Activated T-cell treated with anti-CD3 and anti-CD28 coated beads, Interleukin-2, amount 50 U/mL, for 72 hours (primary cell): ENCODE measurements at places on chromosomes 6 and 20.
A peak's percentile ranks its signal among the peaks of the same experiment; 100 is the strongest.

GRCh38 chr20:10644458-10645204, 29.2 kb downstream of the JAG1 start:
- no peak for DNase-seq
- H3K36me3 ChIP-seq, result no peaks in the 10 kb centered on the region
- no peak overlapping the region for H3K4me3 ChIP-seq
- H3K27ac ChIP-seq, result no peak overlapping the region
- peaks cover 6% of the 10 kb centered on the region for H3K4me1 ChIP-seq

- peaks cover 51% of the 10 kb centered on the region for H3K4me1 ChIP-seq
- no peaks in the 10 kb centered on the region for H3K27me3 ChIP-seq
- peak within 1 kb of the TSS; percentile 95 for H3K4me3 ChIP-seq
- DNase-seq, result no peak
- H3K36me3 ChIP-seq, result peaks cover 24% of the 10 kb centered on the region
These were observed at the start of gene HIVEP1 for GRCh38 chr6:12012038-12012557. HIVEP1 (plus strand) TSS chr6:12012312; CDS start chr6:12015629, 3,317 bp downstream.

DNA sequence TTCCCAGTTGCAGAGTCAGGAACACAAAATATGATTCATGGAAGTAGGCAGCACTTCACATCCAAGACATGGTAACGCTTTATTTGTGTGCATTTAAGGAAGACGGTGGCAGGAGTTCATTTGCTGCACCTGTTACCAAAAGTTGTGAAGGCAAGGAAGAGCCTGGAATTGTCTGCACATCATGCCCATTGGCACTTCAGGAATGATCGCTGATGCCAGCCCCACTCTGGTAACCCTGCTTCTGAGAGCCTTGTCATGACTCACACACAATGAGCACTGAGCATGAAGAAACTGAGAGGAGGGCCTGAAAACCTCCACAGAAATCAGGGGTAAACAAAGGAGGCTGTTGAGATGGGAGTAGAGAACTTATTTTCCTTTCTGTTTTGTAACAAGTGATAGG, 181.1 kb downstream of the RPS12 start:
- no peak overlapping the region for H3K27ac ChIP-seq
- H3K4me3 ChIP-seq, result no peak overlapping the region
- H3K27me3 ChIP-seq, result peaks cover 11% of the 10 kb centered on the region

DNA sequence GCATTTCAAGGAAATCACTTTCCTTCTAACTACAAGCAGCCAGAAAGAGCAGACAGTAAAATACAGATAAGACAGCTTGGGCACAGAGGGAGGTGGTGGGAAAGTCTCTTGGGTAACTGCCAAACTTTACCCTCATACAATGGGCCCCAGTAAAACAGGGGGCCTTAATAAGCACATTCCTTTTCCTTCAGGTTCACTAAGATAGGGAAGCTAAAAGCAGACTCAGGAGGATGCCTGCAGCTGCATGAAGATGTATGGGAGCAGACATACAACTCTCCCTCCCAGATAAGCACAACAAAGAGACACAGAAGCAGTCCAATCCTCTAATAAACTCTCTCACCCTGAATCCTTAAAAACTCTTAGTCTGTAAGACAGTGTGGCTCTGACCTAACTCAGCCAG, 49.0 kb downstream of the SIM1 start:
- H3K4me1 ChIP-seq, result no peaks in the 10 kb centered on the region
- DNase-seq, result no peak
- no peak overlapping the region for H3K27ac ChIP-seq
- H3K4me3 ChIP-seq, result no peak overlapping the region
- no peaks in the 10 kb centered on the region for H3K36me3 ChIP-seq

DNA sequence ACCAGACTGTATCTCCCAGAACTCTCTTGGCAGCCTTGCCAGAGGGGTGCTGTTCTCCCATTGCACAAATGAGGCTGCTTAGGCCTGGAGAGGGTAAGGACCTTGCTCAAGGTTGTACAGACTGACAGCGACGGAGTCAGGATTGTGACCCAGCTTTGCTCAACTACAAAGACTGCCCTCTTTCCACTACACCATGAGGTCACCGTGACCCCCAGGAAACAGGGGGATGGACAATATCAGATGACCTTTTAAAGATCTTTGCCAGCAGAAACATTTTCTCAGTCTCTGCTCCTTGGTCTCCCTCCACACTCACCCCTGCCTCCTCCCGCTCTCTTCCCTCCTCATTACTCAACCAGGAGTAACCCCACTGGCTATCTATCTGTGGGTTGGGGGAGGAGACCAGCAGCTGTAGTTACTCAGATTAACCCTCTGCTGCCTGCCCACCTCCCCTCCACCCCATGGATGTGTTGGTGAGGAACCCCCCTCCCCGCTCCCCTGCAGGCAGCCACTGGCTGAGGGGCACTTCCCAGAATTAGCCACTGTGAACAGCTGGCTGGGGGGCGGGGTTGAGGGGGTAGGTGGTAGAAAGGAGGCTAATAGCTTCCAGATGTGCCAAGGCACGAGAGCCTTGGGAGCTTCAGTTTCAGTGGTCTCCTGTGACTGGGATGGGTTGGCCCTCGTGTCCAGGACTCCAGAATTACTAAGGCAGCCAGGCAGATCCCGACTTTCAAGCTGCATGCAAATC, 26.9 kb upstream of the MRPS18A start:
- no peak for DNase-seq
- no peak overlapping the region for H3K4me3 ChIP-seq
- no peaks in the 10 kb centered on the region for H3K36me3 ChIP-seq
- no peak overlapping the region for H3K27ac ChIP-seq
- peaks cover 19% of the 10 kb centered on the region for H3K27me3 ChIP-seq

DNA sequence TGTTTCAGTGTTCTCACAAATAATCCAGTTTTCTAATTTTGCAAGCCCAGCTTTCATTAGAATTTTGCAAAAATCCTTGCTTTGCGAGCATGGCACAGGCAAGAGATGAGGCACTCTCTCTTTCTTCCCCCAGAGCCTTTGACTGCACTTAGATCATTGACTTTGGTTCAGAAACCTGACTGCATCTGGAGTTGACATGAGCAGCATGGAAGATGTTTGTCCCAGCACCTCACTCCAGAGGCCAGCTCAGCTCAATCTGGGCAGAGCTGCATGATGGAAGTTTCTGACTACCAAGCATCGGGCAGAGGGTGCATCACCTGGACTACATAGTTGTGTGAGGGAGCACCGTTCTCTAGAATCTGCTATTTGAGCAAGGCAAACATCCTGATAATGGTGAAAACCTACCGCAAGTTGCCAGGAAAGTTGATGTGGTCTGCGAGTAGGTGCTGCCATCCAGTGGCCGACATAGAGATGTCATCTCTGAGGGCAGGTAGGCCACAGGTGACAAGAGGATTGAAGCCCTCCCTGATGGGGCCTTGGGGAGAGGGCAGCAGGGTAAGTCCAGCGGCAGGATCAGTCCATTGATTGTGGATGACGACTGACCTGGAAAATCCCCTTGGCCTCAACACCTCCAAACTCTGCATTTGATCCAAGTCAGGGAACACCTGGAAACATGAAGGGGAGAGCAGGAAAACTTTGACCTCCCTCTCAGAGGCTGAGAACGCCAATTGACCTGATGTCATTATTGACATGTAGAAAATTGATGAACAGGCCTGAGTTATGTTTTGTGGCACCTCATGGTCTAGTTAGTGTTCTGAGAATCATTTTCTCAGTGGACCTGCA, 3.8 kb upstream of the LPA start:
- H3K27me3 ChIP-seq, result peaks cover 19% of the 10 kb centered on the region
- DNase-seq, result peak; percentile 30
- H3K4me1 ChIP-seq, result no peaks in the 10 kb centered on the region

GRCh38 chr6:170147832-170148708, 142.8 kb downstream of the DLL1 start:
- H3K36me3 ChIP-seq, result peaks cover 11% of the 10 kb centered on the region
- peaks cover 18% of the 10 kb centered on the region for H3K27me3 ChIP-seq
- peak; percentile 72 for DNase-seq
- peak overlapping the region; percentile 85 for H3K27ac ChIP-seq
- peak overlapping the region; percentile 77 for H3K4me3 ChIP-seq

GRCh38 chr20:38272961-38273360, 12.4 kb upstream of the KIAA1755 start:
- no peak overlapping the region for H3K27ac ChIP-seq
- H3K4me1 ChIP-seq, result no peaks in the 10 kb centered on the region
- no peak for DNase-seq
- no peaks in the 10 kb centered on the region for H3K36me3 ChIP-seq
- peaks cover 9% of the 10 kb centered on the region for H3K27me3 ChIP-seq

DNA sequence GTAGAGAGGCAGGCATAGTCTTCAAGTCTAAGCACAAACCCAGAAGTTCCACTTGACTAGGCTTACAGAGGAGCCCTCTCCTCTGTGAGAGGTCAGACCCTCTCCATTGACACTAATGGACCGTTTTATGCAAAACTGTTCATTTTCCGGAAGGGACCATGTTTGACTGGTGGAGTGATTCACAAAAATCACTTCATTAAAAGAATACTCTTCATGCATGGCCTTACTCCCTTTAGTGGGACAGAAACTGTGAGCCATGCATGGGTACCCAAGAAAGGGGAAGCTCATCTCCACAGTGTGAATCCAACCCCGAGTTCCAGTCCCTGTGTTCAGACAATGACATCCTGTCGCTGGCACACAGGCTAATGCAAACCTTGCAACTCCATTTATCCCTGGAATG, 63.2 kb downstream of the OLIG3 start:
- H3K27me3 ChIP-seq, result no peaks in the 10 kb centered on the region
- H3K4me3 ChIP-seq, result no peak overlapping the region
- H3K36me3 ChIP-seq, result no peaks in the 10 kb centered on the region
- no peak overlapping the region for H3K27ac ChIP-seq
- H3K4me1 ChIP-seq, result peaks cover 1% of the 10 kb centered on the region

DNA sequence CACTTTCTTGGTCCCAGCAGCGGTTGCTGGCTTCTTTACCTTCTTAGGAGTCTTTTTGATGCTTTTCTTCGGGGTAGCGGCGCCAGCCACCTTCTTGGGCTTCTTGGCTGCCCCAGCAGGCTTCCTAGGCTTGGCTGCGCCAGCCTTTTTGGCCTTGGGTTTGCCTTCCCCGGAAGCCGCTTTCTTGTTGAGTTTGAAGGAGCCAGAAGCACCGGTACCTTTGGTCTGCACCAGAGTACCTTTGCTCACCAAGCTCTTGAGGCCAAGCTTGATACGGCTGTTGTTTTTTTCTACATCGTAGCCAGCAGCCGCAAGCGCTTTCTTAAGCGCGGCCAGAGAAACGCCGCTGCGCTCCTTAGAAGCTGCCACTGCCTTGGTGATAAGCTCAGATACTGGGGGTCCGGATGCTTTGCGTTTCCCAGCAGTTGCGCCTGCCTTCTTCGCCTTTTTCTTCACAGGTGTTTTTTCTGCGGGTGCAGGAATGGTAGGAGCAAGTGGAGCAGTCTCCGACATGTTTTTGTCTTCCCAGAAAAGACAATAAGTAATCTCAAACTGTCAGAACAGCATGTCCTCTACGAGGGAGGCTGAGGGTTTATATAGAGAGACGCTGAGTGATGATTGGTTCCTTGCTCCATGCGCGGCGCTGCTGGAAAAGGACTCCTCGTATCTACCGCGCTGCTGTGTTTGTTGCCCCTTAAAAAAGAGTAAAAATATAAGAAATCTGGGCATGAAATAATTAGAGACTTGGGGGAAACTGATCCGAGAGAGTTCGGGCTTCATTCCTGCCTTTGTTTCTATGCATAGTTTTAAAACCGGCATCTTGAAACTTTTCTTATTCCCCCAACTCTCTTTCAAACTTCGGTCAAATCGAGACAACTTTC, 130.3 kb upstream of the BTN3A2 start:
- DNase-seq, result peak; percentile 83
- H3K27ac ChIP-seq, result peak overlapping the region; percentile 100
- H3K36me3 ChIP-seq, result no peaks in the 10 kb centered on the region
- H3K4me3 ChIP-seq, result peak overlapping the region; percentile 100
- H3K4me1 ChIP-seq, result peaks cover 44% of the 10 kb centered on the region

DNA sequence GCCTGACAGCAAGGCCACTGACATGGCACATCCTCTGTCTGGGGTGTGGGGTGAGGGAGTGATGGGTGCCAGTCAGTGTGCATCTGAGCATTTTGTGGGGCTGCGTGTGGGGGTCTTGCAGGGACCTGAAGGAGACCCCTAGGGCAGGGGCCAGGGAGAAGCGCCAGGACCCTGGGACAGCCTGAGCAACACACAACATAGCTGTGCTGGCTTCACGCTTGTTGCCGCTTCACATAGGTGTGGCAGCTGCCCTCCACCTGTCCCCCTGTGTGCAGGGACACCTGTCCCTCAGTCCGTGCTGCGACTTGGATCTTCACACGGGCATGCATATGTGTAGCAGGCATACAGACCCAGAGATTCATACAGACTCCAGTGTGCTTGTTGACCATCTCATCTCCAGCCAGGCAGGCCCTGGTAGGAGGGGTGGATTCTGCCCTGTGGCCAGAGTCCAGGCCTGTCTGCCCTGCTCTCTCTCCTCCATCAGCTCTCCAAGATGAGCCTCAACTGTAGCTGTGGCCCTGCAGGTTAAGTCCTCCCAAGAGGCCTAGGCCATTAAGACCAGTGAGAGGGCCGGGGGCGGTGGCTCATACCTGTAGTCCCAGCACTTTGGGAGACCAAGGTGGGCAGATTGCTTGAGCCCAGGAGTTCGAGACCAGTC, 3.2 kb upstream of the NPBWR2 start:
- H3K36me3 ChIP-seq, result no peaks in the 10 kb centered on the region
- no peaks in the 10 kb centered on the region for H3K4me1 ChIP-seq
- H3K27me3 ChIP-seq, result no peaks in the 10 kb centered on the region
- no peak overlapping the region for H3K27ac ChIP-seq
- no peak for DNase-seq
- no peak overlapping the region for H3K4me3 ChIP-seq

DNA sequence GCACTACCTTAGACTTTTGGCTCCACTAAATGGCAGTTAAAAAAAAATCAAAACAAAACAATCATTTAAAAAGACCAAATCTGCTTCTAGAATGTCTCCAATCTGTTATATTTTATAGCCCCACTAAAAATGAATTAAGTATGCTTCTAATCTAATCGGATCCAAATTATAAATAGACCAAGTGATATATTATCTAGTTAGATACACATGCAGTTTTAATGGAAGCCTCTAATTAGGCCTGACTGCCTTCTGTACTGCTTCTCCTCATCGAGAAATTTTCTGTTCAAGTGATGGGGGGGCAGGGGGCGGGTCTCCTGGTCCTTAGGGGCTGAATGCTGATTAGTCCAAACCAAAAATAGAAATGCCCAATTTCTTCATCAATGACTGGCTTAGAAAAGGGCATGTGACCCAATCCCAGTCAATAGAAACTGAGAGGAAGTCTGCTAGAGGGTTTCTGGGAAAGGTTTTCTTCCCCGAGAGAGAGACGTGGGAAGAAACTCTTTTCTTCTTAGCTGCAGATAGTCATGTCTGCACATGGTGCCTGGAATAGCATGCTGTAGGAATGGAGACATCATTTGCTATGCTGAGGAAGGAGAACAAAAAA, 6.9 kb downstream of the SESN1 start:
- no peak overlapping the region for H3K27ac ChIP-seq
- H3K4me1 ChIP-seq, result peaks cover 30% of the 10 kb centered on the region
- H3K36me3 ChIP-seq, result no peaks in the 10 kb centered on the region

DNA sequence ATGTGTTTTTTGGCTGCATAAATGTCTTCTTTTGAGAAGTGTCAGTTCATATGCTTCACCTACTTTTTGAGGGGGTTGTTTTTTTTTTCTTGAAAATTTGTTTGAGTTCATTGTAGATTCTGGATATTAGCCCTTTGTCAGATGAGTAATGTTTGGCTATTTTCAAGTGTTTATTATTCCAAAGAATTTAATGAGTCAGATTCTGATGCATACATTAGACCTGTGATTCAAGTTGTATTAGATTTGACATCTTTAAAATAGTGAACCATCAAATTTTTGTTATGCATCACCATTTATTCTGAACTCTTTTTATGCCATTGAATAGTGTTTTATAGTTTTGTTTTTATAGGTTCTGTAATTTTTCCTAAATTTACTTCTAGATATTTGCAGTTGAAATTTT, 319.3 kb downstream of the PKHD1 start:
- H3K4me3 ChIP-seq, result no peak overlapping the region
- DNase-seq, result no peak
- H3K27me3 ChIP-seq, result no peaks in the 10 kb centered on the region
- H3K4me1 ChIP-seq, result no peaks in the 10 kb centered on the region
